ENCODE measurements at places on chromosomes 4 and X.
A peak's percentile ranks its signal among the peaks of the same experiment; 100 is the strongest.

DNA sequence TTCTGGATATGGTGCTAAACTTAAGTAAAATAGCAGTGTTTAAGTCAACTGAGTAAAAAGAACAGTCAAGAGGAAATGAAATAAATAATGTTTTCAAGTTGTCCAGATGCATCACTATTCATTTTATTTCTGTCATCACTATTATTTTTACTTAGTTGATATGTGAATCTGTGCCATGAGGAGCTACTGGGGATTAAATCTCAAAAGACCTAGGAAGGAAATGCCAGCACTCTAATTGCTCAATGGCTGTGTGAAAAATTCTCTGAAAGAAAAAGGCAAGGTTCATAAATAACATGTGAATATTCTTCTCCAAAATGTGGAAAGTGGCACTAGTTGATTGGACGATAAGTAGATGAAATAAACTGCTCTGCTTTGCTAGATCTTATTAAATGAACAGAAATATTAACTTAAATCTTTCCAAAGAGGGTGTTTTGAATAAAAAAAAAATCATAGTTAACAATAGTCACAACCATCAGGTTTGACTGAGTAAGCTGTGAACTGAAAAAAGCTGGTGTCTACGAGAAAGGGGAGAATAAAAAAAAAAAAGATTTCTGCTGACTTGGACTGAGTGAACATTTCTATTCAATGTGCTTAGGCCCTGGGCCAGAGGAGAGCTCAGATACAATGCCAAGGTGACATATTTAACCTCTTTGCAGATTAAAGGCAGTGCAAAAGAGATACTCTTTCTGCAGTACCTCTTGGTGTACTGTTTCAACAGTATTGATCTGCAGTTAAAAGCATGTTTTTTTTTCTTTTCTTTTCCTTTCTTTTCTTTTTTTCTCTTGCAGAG lies 1.6 kb downstream of the SPARCL1 start:
- DNase-seq, result no peak

- no peak for DNase-seq
Observed at GRCh38 chrX:44152852-44153251, 179.7 kb upstream of the NDP start.

DNA sequence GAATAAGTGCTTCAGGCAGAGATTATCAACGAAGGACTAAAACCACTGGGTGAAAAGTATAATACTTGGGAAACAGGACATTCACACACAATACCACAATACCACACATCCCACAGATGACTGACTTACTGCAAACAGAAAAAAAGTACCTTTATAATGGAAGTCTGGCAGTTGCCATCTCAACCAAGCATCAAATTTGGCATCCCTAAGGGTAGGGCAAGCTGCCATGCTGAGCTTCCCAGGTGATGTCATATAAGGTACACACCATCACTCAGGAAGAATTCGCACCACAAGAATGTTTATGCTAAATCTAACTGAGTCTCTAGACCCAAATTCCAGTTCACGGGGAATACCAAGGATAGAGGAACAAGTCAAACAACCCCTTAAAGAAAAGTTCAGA lies 9.1 kb downstream of the QDPR start:
- DNase-seq, result no peak

DNA sequence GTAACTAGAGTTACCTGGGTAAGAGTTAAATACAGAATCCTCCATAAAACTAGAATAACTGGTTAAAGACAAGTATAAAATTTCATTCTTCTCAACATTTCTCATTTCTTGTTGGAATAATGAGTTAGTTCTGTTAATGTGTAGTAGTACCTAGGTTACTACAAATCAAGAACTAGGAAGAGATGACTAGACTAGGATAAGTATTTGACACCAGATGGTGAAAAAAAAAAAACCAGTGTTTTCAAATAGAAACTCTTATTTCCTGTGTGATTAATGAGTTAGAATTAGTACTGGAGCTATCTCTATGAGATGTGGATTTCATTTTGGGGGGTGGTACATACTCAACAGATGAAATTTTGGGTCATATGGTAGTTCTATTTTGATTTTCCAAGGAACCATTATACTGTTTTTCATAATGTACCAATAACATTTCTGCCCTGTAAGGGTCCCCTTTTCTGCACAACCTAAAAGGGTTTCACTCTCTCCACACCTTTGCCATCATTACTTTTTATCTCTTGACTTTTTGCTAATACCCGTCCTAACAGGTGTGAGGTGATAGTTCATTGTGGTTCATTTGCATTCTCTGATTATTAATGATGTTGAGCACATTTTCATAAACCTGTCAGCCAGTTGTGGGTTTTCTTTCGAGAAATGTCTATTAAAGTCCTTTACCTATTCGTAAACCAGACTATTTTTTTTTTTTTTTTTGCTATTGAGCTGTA lies 1.7 kb upstream of the VCX start:
- no peak for DNase-seq

DNA sequence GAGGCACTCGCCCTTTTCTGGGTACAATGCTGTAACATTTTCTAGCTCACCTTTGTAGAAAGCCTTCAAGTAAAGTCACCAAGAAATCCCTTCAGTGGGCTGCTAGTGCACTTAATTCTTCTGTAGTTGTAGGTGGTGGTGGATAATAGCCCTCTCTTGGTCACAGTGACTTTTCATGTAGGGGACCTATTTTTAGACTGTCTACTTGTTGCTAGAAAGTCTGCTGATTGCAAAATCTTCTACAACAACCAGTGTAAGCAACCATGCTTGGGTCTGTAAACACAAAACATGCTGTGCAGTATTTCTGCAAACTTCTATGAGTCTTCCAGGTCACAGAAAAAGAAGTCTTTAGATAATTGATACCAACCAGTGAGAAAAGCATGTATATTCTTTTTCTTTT lies 55.6 kb downstream of the PBDC1 start:
- no peak for DNase-seq

DNA sequence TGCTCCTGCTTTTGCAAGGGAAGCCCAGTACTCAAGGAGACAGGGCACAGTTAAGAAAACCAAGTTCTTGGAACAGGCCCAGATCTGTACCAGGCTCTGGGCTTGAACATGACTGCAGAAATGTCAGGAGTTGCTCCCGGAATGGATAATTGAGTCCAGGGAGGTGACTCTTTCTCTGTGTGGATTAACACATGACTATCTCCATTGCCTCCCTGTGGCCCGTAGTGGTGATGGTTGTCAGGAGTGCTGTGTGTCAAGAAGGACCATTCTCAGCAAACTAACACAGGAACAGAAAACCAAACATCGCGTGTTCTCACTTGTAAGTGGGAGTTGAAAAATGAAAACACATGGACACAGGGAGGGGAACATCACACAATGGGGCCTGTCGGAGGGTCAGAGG lies 39.9 kb downstream of the CCKAR start:
- DNase-seq, result no peak

DNA sequence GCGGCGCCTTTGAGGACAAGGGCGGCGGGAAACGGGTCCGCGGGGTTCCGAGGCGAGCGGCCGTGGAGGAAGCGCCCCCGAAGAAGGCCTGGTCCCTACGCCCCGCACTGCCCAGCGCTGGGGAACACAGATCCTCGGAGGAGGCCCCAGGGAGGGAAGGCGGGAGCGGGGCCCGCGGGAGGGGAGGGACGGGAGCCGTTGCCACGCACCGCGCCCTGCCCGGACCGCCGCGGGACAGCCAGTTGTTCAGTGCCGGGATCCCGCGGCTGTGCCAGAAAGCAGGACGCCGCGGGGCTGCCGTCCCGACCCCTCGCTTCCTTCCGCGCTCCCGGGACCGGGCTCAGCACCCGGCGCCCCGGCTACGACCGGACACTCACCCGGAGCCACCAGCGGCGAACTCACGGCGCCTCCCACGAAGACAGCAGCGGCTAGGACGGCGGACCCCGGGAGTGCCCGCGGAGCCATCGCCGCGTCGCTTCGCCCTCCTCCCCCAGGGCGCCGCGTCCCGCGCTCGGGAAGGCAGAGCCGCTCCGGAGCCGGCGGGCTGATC lies 278 bp downstream of the RELL1 start:
- DNase-seq, result peak; percentile 29

DNA sequence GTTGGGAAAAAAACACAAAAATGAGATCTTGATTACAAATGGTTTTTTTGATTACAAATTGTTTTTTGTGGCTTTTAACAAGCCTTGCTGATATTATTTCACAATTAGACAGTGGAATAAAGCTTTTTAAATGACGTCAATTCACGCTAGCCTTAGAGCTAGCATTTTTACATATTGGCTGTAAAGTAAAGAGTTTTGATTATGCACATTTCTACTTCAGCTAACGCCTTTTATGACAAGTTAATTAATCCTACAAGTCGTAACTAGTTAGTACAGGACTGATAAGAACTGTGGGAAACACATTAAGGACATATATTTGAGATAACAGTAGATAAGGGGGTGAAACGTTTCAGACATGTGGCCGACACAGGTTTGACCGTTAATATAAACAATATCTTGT lies 95.7 kb upstream of the ATXN3L start:
- DNase-seq, result no peak

DNA sequence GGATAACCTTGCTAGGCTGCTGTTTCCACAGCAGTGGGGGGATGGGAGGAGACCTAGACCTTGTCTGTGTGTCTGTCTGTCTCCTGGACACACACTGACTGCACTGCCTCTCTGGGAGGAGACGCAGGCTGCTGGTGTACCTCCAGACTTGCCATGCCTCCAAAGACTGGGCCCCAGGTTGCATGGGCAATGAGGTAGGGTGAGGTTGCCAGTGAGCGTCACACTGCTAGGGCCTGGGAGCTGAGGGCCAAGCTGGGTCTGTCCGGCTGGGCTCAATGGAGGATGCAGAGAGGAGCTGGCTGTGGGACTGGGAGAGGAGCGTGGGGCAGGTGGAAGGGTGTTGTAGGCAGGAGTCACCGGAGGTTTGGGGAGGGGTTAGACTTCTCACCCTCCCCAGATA lies 16.6 kb downstream of the MAGED2 start:
- no peak for DNase-seq

DNA sequence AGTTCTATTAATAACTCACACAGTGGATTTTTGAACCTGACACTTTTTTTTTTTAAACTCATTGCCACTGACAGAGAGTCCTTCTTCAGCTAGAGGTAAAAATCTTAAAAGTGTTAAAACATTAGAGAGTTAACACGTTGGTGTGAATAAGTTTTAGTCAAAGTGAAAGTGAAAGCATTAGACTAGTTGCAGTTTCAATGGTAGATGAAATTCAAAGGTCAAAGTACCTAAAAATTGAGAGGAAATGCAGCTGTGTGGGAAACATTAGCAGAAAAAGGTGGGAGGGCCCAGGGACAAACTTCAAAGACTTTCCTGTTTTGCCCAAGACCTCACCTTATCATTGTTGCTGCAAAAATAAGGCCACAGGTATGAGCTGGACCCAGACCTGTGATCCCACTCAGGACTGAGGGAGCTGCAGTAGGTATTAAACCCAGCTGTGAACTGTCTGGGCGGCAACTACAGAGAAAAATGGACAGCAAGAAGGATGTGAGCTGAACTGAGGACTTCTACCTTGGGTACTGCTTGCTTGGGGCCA lies 17.6 kb upstream of the GABRA4 start:
- no peak for DNase-seq

DNA sequence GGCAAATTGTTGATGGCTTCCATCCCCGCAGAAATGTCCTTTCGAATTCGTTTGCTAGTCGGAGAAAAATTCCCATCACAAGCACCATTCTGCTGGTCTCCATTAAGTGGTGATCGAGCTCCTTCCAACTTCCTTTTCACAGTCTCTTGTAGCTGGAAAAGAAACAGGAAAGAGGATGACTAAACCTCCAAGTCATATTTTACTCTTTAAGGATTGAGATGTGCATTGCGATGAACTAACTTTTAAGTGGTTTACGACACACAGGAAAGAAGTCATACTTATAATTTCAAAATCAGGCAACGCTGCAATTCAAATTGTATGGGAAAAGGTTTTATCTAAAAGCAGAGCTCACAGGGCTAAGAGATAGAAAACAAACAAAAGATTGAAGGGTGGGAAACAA lies 225.2 kb downstream of the MGST2 start:
- DNase-seq, result no peak

DNA sequence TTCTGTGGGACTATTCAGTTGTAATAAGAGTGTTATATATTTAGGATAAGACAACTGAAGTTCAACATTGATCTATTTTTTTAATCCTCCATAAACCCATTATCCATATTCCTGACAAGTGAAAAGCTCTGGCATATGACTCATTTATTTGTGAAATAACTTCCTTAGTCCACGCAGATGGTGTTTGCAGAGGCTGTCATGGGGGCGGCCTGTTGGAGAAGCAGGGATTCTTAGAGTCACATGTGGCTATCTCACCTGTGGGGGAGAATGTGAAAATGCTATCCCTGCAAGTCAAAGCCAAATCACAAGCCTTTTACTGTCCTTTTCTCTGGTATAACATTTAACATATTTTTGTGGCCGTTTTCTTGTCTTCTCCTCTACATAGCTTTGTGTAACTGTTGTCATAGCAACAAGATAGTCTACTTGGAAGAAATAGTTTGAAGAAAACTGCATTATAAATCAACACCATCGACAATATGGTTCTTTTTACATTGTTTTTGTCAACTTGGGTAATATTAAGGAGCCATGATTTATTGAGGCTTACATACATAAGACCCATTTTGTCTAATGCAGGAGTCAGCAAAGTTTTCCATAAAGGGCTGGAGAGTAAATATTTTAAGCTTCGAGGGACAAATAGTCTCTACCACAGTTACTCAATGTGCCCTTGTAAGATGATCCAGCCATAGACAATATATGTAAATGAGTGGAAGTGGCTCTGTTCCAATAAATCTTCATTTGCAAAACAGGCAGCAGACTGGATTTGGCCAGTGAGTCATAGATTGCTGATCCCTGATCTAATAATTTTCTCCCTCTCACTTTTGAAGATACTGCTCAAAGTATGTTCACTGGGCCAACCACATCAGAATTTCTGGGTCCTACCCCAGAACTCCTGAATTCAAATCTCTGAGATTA lies 395.0 kb downstream of the DTHD1 start:
- DNase-seq, result no peak

DNA sequence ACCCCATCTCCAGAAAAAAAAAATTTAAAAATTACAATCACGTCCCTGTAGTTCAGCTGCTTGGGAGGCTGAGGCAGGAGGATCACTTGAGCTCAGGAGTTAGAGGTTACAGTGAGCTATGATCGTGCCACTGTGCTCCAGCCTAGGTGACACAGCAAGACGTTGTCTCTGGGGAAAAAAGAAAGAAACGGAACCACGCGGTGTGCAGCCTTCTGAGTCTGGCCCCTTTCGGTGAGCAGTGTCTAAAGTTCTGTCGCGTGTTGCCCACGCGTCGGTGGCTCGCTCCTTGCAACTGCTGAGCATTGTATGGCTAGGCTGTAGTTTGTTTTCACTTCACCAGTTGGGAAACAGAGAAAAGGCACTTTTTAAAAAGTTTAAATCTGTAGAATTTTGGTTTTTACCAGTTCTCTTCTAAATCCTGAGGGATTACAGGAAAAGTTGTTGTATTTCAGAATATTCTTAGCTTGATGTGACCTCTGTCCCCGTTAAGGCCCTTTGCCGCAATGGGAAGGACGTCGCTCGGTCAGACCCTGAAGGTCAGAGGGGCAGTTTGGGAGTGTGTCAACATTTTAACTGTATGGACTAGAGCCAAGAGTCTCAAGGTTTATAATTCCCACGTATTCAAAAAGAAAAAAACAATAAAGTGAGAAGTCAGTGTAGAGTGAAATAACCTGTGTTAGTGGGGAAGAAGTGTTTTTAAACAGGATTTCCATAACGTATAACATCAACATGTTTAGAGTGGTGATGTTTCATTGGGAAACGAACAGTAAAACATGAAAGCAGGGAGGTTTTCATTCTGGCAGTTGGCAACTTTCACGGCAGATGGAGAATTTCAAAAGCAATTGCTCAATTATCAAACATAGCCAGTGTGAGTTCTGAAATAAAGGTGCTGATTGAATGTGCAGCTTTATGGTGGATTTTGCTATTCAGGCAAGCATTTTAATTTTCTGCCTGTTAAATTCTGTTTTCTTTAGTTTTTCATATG lies 45.8 kb upstream of the MSANTD1 start:
- DNase-seq, result peak; percentile 25

- DNase-seq, result no peak
Observed at GRCh38 chr4:100591161-100591876, 73.5 kb upstream of the EMCN start.
